ENCODE measurements at places on chromosomes 11 and 22.

GRCh38 chr11:98701541-98701940 is 319.2 kb upstream of the CNTN5 start:
- DNase-seq: no peak

DNA sequence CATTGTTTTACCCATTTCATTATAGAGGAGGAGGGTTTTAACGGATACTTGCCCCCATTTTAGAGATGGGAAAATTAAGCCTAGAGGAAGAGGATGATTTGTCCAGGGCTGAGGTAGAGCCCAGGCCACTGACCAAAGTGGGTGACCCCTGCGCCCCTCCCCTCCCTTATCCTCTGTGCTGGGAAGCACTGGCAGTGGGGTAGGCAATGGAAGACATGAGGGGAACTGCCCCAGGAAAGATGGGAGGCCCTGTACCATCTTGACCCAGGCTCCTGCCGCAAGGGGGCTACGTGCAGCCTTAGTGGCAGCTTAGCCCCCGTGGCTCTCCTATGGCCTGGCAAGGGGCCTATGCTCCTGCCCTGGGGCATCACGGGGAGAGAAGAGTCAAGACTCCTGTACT is 76.4 kb upstream of the MYOD1 start:
- no peak for DNase-seq

- no peak for DNase-seq
These were observed 698.6 kb upstream of the ARHGAP42 start for GRCh38 chr11:99988471-99988837.

DNA sequence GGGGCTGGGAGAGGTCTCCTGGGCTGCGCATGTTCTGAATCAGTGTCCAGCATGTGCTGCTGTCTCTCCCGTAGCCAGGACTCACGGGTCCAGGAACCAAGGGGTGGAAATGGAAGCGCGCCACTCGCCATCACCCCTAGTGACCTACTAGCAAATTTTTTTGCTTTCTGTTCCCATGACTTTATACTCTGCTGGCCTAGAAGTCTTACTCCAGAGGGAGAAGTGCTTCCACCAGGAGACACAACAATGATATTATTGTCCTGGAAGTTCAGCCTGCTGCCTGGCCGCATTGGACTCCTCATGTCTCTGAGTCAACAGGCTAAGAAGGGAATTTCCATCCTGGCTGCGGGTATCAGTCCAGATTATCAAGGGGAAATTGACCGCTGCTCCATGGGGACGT is 729.7 kb downstream of the BRD1 start:
- no peak for DNase-seq

GRCh38 chr22:27820896-27821866 is 19.6 kb upstream of the MN1 start:
- DNase-seq: no peak

DNA sequence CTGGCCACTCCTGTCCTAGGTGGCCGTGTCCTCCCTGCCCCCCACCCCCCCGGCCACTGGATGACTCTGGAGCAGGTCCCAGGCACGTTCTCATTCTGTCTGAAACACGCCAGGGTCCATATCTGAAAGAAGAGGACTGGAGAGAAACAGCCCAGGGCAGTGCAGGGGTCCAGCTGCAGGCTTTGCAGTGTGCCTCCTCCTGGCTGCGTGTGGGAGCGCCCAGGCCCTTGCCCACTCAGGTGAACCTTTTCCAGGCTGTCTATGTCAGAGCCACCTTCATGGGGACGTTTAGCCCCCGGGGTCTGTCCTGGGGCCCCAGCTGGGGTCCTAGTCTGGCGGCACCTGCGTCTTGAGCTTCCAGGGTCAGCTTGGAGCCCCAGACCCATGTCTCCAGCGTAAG is 15.6 kb downstream of the GRAMD4 start:
- DNase-seq: no peak

DNA sequence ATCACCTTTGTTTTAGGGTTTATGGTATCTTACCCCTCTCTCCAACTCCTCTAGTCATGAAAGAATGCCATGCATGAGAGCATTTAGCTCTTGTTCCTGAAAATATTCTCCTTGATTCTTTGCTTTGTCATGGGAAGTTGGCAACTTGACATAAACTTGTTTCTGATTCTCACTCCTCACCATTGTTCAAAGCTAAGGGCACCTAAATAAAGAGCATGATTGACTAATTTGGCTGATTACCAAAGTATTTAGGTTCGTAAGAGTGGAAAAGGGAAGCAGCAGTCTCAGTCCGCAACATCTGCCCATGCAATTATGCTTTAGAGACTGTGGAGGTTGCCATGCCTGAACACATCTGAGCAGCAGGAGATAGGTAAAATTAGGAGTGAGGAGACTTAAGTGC is 26.4 kb downstream of the OR52K1 start:
- no peak for DNase-seq

GRCh38 chr22:26339755-26340154 is 89.3 kb upstream of the ASPHD2 start:
- DNase-seq: no peak

- no peak for DNase-seq
These were observed 31.2 kb downstream of the ALG9 start for GRCh38 chr11:111840143-111840542.

- no peak for DNase-seq
These were observed 1.9 kb upstream of the OR51B4 start for GRCh38 chr11:5303626-5304025.

- no peak for DNase-seq
These were observed 214.1 kb downstream of the TBC1D22A start for GRCh38 chr22:46976598-46976997.

DNA sequence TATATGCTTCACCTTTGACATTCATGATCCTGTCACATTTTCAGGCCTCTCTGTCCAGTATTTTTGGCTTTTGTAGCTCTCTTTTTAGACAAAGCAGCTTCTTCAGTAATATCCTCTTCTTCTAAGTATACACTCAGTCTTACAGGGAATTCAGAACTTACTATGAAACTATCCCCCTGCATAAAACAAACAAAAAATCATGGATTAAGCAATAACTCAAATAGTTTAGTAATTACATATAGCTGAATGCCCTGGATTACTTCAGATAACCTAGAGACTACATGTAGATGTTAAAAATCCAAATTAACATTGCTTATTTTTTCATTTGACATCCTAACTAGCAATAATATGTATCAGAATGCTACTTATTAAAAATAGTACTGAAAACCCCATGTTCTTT is 5.2 kb downstream of the TAF1D start:
- no peak for DNase-seq

DNA sequence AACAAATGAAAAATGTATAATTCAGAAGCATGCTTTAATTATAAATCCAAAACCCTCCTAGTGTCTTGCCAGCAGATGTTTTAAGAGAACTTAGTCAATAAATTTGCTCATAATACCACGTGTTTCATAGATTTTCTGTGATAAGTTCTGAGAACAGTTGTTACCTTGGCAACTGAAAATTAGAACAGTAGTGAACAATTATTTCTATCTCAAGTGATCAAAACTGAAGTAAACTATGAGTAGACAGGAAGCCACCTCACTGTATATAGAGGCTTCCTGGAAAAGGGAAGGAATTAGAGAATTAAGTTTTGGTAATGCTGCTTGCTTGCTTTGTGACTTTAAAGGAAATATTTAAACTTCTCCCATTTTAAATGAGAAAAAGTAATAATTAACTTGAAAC is 266.0 kb upstream of the ANO3 start:
- no peak for DNase-seq

GRCh38 chr11:8389029-8389996 is 125.6 kb upstream of the LMO1 start:
- no peak for DNase-seq

GRCh38 chr22:30362651-30363281 is 6.0 kb downstream of the CCDC157 start:
- no peak for DNase-seq

DNA sequence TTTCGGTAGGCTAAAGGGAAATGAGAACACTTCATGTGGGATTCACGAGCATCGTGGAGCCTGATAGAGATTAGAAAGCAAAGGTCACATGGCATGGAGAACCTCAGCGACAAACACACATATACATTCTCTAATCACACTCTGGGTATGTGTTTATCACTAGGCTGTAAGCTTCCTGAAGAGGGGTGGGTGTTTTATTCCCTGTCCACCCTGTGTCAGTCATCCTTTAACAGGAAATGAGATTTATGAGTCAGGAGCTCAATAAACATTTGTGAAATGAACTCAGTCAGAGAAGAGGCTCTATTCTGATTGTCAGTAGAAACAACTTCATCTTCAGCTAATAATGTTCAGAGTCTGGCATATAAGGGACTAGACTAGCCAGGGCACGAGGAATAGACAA is 71.7 kb upstream of the EIF3M start:
- no peak for DNase-seq

DNA sequence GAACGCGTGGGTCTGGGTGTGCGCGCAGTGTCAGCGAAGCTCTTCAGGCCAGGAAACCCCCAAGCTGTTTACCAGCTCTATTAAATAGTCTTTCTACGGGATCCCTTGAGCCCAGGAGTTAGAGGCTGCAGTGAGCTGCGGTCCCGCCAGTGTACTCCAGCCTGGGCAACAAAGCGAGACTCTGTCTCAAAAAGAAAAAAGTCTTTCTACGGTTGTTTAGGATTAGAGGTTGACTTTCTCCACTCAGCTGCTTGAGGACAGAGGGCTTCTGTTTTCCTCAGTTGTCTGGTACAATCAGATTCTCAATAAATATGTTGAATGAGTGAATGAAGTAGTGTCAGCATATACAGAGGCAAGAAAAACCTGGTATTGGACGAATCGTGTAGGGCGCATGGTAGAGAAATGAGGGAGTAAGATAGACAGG is 619 bp downstream of the SART1 start:
- no peak for DNase-seq

GRCh38 chr11:47233989-47234668 is 14.5 kb downstream of the ACP2 start:
- no peak for DNase-seq

- DNase-seq: no peak
These were observed 55.7 kb downstream of the PHF21B start for GRCh38 chr22:44954149-44954548.

- DNase-seq: no peak
These were observed 154.9 kb downstream of the MPPED1 start for GRCh38 chr22:43566561-43567332.

DNA sequence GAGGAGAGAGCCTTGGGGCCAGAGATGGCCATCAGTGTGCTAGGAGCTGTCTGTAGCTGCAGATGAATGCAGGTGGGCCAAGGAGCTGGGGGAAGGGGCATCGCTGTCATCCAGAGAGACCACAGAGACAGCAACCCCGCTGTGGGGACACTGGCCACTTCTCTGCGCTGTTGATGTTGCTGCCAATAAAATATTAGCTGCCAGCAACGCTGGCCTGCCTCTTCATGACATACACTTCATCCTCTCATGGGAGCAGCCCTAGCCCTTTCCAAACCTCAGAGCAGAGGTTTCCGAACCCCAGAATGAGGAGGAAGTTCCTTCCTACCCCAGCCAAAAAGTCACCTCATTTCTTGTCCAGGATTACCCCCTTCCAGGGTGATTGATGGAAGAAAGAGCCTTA is 106.2 kb downstream of the PARVA start:
- no peak for DNase-seq

DNA sequence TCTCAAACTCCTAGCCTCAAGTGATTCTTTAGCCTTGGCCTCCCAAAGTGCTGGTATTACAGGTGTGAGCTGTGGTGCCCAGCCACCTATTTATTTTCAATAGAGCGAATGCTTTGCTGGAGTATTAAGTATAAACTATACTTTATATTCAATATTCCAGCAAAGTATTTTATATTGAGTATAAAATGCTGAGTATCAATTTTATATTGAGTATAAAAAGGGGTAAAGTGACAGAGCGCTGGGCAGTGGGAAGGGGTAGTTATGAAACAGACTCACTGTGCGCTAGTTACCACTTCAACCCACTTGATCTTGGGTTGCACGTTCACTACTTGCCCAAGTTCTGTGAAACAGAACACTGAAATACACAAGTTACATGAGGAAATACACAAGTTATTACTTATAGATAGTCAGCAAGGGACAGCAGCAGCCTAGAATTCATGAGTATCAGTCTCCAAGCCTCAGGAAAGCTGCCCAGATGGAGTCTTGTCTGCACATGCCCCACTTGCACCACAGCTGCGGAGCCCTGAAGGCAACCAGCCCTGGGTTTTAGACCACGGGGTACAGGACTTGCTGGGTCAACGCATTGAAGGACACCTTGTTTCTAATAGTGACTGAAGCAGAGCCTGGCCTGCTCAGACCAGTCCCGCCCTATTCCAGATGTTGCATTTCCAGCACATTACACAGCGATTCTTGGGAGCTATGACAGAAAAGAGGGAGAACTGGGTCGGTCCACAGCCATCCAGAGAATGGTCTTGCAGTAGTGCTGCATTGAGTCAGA is 51.6 kb upstream of the SYT13 start:
- DNase-seq: no peak

- DNase-seq: no peak
These were observed 424 bp upstream of the ADORA2A start for GRCh38 chr22:24426851-24427499.

GRCh38 chr22:43747058-43747457 is 65.0 kb downstream of the EFCAB6 start:
- DNase-seq: no peak

GRCh38 chr22:39908737-39909136 is 7.9 kb downstream of the GRAP2 start:
- no peak for DNase-seq

GRCh38 chr22:30340911-30341685 is 14.4 kb upstream of the TBC1D10A start:
- DNase-seq: no peak

GRCh38 chr22:44136786-44137185 is 43.9 kb upstream of the PARVG start:
- no peak for DNase-seq

DNA sequence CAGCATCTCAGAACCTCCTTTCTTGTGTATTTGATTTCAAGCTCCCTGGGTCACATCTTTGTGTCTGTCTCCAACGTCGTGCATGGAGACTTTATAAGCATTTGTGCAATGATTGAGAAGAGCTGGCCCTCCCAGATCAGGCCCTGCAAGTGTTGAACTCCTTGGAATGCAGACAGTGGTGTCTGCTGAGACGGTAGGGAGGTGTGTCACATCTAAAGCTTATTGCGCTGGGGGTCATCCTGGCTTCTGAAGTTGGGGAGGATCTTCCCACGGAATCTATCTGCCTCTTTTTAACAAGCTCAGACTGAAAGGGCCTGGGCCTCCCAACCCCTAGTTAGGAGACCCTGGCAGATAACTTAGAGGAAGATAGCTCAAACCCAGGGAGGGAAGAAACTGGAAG is 6.7 kb downstream of the APLNR start:
- no peak for DNase-seq

DNA sequence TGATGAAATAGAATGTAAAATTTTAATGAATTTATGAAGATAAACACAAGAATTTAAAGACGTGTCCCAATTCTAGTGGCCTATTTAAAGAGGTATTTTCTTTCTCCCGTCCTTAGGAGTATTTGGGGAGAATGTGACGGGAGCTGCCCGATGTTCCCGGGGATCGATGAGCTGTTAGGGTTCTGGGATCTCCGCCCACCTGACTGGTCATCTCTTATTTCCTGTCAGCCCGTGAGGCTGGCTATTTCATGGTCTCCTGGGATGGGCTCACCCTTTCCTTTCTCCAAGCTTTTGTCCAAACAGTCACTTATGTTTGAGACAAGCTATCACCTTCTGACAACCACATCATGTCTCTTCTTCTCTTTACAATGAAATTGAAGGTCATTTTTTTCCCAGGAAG is 16.9 kb upstream of the CLMP start:
- DNase-seq: no peak
